Inflammatory macrophage treated with lipopolysaccharide for 4 hours (primary cell): ENCODE measurements at places on chromosomes 3 and 15.

GRCh38 chr3:168168743-168169142 lies 73.0 kb upstream of the GOLIM4 start:
- no peak for DNase-seq

GRCh38 chr3:118536764-118537163 lies 497.9 kb downstream of the IGSF11 start:
- no peak for DNase-seq

GRCh38 chr3:162302983-162303624 lies 806.5 kb downstream of the OTOL1 start:
- no peak for DNase-seq

DNA sequence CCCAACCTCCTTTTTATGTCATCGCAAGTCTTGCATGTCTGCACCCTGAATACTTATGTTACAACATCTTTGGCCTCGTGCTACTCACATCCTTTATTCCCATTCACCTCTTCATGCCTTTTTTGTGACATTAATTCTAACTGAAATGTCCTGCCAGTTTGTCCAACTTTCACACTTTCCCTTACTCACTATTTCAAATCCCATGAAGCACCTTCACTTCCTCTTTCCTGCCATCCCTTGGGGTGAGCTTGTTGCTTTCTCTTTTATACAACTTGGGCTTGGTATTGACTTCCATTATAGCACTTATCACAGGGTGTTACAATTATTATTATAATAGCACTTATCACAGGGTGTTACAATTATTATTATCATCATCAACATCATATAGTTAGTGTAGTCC lies 496.3 kb downstream of the NLGN1 start:
- no peak for DNase-seq

DNA sequence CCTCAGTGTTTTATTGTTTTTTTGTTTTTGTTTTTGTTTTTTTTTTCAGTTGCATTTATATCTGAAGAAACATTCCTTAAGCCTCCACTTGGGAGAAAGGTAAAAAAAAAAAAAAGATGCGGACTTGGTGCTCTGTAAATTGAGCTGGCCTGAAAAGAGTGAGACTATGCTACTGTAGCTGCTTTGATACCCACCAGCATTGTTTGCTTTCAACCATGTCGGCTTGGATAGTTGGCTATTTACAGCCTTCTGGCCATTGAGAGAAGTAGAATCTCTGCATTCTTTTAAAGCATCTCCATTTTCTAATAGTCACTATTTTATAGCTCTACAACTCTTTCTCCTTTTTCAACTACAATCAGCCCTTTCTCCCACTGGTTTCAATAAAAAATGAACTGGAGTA lies 149.6 kb downstream of the ZIC4 start:
- no peak for DNase-seq

DNA sequence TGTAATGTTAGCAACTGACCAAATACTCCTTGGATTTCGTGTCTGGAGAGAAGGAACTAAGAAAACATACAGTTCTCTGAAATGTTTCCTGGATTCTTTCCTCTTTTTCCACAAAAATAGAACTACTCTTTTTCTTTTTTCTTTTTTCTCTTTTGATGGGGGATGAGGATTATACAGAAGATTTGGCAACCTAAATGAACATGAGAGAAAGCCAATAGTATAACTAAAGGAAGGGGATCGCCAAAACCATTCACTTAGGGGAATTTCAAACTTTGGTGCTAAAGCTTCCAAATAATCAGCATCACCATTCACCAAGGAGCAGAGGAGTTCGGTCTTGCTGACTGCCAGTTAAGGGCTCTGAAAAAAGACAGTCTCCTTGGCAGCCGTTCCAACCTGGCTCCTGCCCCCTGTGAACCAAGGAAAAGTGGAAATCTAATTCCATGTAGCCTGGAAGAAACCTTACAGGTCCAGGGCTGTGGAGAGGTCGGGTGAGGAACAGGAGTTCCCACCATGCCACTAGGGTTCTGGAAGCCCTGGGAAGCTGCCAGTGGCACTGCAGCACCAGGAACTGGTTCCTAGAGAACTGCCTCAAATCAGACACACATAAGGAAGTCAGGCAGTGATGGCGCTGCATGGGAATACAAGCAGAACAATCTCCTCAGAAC lies 176.9 kb downstream of the TNIK start:
- DNase-seq, result no peak

DNA sequence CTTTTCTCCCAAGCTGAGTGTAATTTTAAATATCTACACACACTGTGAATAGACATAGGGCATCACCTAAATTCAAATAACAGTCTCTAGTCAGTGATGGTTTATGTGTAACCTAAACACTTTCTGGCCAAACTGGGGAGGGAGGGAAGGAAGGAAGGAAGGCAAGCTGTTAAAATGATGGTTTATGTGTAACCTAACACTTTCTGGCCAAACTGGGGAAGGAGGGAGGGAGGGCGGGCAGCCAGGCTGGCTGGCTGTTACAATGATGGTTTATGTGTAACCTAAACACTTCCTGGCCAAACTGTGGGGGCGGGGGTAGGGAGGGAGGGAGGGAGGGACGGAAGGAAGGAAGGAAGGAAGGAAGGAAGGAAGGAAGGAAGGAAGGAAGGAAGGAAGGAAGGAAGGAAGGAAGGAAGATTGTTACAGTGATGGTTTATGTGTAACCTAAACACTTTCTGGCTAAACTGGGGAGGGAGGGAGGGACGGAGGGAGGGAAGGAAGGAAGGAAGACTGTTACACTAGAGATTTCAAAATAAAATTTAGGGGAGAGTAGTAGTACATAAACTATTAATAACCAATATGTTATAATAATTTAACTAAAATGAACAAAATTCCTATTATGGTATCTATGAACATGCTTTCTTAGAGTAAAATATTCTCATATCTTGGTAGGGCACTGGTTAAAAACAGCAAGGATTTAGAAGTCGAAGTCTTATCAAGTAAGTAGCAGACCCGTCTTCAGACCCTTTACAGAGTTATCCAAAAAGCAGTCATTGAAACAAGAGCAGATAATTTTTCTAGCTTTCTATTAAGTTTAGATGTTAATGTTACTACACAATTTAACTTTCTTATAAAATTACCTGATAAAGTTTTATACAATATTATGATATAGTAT lies 148.1 kb downstream of the LMLN start:
- DNase-seq, result no peak
